ENCODE measurements at places on chromosomes 2 and 18.

DNA sequence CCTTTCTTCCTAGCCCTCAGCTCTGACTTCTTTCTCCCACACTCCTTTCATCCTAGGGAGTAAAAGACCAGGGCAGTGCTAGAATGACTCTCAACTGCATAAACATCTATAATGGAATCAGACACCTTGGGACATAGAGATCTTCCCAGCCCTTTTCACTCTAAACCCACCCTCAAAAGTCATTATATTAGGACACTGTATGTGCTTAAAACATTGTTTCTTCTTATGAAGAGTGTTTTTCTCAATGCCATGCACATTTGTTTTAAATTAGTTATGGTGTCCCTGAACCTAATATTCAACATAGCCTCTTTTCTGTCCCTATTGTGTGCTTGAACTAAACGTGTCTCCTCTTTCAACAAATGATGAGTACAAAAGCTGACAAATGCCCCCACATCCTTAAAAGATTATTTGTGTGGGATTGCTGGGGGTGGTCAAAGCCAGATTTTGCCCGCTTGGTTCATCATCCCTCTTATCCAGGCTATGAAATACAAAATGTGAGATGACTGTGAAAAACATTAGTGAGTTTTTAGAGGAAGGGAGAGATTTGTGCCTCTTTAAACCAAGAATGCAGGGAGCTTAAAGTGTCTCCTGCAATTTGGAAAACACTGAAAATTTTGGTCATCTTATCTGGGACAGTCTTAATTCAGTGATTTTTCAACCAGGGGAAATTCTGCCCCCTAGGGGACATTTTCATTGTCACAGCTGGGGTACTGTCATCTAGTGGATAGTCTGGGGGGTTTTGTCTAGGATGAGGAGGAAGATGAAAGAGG is 29.0 kb downstream of the SERPINB5 start:
- DNase-seq: peak; percentile 47

DNA sequence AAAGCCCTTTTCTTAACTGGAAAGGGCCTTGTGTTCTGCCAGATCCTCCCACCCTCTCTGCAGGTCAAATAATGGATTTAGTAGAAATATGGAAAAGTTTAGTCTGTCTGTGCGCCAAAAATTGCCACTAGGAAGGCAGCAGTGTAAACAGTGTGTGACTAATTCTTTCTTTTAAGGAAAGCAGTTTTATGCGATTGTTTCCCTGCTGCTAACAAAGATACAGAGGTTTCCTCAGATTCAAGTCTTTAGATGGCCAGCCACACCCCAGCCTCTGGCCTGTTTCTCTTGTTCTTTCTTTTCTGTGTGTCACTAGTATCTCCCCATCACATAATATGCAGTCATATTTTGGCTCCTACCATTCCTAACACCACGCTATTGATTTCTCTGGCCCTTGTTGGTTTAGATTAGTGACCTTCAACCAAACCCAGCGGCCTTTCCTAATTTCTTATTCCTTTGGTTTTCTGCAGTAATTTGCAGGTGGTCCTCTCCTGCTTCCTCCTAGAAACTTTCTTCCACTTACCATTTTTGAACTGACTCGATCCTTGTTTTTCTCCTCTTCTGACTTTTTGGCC is 157.4 kb downstream of the LTBP1 start:
- no peak for DNase-seq

GRCh38 chr2:226888378-226888965 is 52.6 kb downstream of the RHBDD1 start:
- no peak for DNase-seq

DNA sequence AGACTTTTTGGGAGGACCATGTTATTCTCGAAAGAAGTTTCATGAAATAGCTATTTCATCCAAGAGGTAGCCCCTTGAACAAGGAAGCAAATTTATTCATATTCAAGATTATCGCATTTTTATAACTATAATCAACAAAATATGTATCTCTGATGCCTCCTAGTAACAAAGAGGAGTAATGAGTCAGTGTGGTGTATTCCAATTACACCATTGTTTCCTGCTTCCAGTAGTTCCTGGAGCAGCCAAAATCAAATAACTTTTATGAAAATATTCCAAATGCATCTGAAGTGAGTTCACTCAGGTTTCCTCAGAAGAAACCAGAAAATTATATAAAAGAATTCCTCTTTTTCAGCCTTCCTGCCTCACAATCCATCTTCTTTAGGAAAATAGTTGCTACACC is 43.0 kb downstream of the ANKRD36B start:
- no peak for DNase-seq

DNA sequence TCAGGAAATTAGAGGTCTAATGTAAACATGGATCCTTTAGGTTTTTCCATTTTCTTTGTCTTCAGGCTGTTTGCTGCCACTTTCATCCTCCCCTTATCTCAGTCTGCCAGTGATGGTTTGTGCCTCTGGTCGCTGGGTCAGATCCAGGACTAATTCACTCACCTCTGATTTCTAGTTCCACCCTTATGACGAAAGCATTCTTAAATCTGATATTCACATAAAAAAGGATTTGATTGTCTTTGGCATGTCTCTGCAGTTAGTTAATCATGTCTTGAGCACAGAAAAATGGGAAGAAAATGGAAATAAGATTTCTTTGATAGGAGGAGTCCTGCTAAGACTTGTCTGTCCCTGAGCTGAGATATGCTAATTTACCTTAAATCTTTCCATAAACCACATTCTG is 4.6 kb downstream of the IL1RL1 start:
- no peak for DNase-seq

GRCh38 chr18:2143636-2144035 is 427.7 kb downstream of the METTL4 start:
- no peak for DNase-seq

- no peak for DNase-seq
These were observed 1403.6 kb downstream of the SUCLG1 start for GRCh38 chr2:83055376-83056010.

- peak; percentile 22 for DNase-seq
These were observed 4.4 kb downstream of the AFF3 start for GRCh38 chr2:100137866-100138570.

- DNase-seq: no peak
These were observed 55.4 kb downstream of the KLF7 start for GRCh38 chr2:207110310-207110709.

DNA sequence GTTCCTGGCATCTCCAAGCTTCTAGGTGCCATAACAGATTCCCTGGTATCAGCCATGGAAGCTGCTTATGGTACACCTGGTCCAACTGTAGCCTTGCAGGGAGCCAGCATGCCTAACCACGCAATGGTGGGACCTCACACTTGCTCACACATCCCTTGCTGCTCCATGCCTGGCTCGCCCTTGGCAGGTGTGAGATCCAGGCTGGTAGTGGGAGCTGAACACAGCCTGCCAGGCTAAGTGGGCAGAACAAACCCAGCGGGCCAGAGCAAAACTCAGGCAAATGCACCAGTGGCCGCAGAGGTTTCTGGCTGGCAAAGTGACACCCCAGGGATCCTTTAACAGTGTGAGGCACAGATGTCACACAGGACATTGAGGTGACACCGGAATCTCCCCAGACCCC is 185.8 kb downstream of the NDUFA10 start:
- DNase-seq: no peak
